ENCODE measurements at places on chromosomes 13 and 19.
A peak's percentile ranks its signal among the peaks of the same experiment; 100 is the strongest.

DNA sequence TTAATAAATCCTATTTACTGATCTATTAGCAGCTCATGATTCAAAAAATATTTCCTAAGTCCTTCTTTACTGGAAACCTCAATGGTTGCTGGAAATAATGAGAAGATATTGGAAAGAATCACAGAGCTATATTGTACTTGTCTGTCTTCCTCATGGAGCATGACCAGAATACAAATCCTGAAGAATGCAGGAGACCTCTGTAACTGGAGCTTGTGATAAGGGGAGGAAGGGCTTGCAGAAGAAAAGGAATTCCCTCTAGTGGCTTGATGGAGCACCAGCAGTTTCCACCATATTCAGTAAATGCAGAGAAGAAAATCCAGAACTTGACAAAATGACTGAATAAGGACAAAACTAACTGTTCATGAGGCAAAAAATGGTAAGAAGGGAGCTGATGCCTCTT is 1333.1 kb downstream of the EFNB2 start:
- DNase-seq = peak; percentile 34

DNA sequence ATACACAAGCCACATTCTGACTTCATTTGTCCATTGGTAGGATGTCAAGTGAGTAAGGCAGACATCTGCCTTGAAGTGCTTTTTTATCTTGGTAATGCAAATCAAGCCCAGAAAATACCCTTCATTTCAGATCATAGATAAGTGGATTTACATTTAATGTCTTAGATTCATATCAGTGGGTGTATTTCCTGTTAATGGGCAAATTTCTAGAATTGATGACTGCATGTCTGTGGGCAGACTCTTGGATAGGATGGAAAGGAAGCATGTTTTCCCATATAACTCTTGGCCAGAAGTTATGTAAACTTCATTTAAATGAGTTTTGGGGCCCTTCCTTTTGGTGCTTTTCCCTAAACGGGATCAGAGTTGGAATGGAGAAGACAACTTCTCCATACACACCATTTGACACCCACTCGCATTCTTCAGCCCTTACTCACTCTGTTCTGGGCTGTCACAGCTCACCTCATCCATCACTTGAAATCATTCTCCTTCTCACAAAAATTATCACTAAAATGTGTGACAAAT is 154.6 kb downstream of the FLT1 start:
- DNase-seq = peak; percentile 80

GRCh38 chr13:108268466-108269112 is 929 bp upstream of the TNFSF13B start:
- no peak for DNase-seq

DNA sequence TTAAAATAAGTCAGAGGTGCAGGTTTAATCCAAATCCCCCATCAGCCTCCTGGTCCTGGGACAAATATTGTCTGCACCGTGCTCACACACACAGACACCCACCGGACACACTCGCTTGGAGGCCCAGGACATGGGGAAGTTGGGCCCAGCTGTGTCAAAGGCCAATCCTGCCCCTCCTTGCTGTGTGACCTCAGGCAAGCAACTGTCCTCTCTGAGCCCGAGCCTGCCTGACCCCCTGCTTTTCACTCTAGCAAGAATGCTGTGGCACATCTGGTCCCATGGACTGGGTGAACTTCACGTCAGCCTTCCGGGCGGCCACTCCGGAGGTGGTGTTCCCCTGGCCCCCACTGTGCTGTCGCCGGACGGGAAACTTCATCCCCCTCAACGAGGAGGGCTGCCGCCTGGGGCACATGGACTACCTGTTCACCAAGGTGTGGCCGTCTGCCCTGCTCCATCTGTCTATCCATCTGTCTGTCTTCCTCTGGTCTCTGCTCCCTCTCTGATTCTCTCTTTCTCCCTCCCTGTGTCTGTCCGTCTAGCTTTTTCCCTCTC is 9.3 kb downstream of the UPK1A start:
- no peak for DNase-seq

DNA sequence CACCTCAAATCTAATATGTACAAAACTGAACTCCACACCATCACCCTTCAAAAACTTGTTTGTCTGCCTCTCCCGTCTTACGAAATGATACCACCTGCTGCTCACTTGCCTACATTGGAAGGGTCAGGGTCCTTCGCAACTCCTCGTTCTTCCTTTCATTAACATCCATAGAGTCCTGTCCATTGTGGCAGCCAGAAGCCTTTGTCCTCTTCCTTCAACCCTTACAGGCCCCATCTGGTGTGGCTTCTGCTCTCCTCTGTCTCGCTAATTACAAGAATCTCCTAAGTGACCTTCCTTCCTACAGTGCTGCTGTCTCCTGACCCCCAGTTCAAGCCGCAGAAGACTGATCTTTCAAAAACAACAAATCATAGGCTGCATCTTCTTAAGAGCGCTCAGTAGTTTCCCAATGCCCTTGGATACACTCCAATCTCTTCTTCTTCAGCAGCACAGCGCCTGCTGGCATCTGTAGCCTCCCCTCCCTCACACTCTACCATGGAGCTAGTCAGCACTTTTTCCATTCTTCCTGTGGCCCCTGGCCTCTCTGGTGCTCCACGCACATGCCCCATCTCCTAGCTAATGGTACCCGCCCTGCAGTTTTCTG is 382.7 kb downstream of the LIG4 start:
- no peak for DNase-seq

DNA sequence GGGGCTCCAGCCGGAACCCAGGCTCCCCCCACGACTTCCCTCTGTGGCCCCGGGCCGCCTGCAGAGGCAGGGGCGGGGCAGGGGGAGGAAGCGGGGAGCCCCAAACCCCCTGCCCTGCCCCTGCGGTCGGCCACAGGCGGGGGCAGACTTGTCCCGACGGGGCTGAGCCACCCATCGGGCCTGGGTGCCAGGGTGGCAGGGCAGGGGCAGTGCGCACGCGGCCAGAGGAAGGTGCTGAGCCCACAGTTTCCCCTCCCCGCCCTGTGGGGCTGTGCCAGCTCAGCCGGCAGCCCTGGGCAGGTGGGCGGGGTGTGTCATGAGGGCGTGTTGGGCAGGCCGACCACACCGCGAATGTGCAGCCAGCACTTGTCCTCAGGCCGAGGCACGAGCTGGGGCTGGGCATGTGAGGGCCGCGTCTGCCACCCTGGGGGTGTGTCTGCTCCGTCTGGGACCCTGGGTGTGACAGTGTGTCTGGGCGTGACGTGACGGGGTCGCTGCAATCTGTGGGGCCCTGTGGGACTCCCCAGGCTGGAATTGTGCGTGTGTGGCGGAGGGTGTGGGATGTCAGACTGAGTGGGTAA is 17.7 kb downstream of the CCDC97 start:
- DNase-seq = peak; percentile 43

DNA sequence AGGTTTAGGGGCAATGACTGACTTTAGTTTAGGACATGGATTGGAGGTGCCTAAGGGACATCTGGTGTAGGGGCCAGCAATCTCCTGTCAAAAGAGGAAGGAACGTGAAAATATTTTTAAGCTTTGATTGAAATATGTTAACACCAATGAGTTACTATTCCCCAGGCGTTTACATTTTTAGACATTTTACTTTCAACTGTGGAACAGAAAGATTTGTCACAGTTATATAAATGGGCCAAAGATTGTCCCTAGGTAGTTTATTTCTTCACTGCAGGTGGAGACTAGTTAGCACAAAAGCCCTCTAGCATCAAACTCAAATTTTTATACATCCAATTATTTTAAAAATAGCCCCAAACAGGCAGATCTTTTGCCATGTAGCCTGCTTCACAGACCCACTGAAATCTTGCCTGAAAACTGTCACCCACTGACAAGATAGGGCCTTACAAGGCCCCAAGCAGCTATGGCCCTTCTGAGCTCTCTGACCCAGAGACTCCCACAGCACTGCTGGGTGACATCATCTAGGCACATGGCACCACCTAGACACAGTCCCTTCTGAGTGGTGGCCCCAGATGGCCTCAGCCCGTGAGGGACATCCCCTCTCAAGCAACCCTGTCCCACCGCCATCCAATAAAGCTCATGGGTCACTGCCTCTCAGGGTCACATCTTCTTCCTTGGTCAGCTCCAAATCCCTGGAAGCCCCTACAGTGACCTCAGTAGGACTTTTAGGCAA is 64.8 kb upstream of the DOCK9 start:
- DNase-seq = no peak

Measured in M059J (cell line).